ENCODE measurements at places on chromosomes 2 and 18.
A peak's percentile ranks its signal among the peaks of the same experiment; 100 is the strongest.

DNA sequence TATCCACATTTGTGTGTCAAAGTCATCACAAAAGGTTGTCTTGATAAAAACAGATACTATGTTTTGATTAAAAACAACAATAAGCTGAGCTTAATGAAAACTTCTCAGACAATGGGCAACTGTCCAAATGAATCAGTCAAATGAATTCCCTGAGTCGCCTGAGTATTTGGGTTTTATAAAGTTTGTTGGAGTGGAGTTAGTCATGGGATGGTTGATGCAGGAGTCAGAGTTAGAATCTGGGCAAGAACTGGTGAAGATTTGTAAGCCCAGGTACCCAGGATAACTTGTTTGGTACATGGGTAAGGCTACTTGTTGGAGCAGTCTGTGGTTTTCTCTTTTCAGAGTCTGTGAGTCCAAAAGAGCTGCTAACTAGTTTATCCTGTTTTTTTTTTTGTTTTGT, 34.4 kb upstream of the RAPGEF4 start:
- no peak for DNase-seq

DNA sequence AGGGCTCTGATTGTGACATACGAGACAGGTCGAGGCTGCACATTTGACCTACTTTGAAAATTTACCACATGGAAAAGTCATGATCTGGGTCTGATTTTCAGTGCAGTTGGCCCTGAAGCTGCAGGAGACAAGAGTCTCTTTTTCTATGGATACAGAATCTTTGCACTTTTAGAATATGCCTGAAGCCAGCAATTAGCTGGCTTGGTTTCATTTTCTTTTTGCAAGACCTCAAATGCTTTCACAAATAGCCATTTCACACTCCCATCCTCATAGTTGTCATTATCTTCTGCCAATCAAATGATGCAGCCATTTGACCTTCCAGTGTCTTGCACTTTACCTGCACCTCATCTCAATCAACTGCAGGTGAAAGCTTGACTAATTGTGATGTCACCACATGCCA, 59.0 kb downstream of the GPR39 start:
- DNase-seq = no peak

DNA sequence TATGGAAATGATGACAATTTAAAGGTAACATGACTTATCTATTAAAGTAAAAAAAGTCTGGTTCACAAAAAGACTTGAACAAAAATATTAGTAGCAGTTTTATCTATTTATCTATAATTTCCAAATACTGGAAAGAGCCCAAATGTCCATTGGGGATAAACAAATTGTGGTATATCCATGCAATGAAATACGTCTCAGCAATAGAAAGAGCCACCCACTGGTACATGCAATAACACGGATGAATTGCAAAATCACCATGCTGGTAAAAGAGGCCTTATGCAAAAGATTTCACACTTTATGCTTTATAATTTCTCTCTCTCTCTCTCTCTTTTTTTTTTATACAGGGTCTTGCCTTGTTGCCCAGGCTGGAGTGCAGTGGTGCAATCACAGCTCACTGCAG, 91.4 kb upstream of the ASAP2 start:
- no peak for DNase-seq

GRCh38 chr2:104944495-104944894, 90.6 kb downstream of the POU3F3 start:
- DNase-seq = no peak

GRCh38 chr18:44881461-44882162, 200.9 kb downstream of the SETBP1 start:
- no peak for DNase-seq

DNA sequence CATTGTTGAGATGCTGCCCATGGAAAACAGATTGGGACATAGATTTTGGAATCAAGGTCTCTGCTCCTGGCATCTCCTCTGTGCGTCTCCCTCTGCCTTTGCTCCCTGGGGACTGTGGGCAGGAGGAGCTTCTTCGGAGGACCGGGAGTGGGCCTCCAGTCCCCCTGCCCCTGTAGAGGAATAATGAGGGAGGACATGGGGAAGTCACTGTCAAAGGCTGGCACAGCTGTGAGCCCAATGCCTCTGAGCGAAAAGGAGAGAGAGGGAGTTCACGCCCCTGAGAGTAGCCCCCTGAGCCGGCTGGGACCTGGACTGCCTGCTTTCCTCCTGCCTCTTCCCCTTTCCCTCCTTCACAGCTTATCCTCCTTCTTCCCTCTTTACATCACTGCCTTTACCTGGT, 195.0 kb downstream of the LOXHD1 start:
- no peak for DNase-seq

DNA sequence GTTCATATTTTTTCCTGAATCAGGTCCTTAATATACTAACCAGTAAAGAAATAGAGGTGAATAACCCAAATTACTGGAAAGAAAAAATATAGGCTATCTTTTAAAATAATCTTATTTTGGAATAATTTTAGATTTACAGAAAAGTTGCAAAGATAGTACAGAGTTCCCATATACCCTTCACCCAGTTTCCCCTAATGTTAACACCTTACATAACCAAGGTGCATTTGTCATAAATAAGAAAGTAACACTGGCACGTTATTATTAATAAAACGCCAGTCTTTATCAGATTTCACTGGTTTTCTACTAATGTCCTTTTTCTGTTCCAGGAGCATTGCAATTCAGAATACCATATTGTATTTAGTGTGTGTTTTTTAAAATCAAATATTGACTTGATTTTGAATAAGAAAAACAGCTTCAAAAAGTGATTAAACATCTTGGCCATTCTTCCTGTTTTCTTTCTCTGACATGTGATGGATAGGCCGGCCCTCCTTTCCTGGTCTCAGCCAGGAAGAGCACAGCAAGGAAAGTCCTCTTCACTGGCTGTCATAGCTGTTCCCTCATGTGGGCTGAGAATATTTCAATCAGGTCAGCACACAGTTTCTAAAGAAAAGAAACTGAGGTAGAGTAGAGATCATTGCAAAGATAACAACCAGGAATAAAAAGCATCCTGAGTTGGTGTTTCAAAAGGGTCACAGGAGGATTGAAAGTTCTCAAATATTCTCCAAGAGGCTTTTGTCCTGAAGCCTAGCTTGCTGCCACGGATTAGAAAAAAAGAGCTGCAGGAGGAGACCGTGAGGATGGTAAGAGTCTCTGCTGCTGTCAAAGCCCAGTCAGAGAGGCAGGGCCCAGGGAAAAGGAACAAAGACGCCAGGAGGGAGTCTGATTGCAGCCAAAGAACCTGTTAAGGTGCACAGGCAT, 79.3 kb upstream of the ARL5A start:
- no peak for DNase-seq

DNA sequence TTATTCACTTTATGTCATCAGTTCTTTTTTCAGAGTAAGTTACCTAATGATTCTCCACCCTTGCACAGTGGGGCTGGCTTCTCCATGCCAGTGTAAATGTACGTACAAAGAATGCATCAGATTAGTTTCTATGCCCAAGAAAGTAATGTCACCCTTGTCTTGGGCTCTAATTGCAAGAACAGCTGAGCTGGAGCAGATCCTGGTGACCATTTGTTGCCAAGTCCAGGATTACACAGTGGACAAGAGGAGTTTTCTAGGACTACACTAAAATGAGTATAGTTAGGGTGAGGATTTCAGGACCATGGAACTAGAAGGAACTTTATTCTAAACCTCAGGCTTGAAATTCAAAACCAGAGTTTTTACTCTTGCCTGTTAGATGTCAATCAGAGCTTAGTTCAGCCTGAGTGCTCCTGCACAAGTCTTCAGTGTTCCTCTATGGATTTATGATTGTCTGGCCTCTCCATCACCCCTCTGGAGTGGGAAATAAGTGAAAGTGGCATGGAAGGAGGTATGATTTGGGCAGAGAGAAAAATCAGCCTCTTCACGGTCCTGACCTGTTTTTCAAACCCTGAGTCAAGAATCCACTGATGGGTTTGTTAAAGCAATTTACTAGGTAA, 29.8 kb downstream of the PCBP1 start:
- no peak for DNase-seq

DNA sequence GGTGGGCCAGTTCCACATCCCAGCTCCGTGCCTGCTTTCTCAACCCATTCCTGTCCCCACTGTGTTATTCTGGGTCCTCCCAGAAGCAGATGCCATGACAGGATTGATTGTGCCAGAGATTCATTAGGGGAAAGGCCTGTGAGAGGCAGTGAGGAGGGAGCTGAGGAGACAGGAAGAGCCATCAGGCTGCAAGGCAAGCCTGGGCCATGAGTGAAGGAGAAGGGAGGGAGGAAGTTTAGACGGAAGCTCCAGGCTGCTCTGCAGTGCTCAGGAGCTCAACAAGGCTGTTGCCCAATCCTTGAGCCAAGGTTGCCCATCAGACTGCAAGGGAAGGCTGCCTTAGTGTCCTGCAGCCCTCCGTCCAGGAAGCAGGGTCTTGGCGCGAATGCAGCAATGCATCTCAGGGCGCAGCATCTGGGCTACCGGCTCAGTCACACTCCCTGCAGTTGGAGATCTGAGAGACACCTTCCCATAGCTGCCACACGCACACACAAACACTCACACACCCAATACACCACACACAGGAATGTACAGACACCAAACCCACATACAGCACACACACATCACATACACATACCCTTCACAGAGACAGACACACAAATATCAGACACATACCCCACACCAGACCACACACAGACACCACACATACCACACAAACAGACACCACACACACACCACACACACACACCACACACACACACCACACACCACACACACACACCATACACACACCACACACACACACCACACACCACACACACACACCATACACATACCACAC, 139.5 kb upstream of the NDUFV2 start:
- DNase-seq = no peak

GRCh38 chr2:216015722-216016464, 2.5 kb upstream of the MREG start:
- DNase-seq = peak; percentile 23

DNA sequence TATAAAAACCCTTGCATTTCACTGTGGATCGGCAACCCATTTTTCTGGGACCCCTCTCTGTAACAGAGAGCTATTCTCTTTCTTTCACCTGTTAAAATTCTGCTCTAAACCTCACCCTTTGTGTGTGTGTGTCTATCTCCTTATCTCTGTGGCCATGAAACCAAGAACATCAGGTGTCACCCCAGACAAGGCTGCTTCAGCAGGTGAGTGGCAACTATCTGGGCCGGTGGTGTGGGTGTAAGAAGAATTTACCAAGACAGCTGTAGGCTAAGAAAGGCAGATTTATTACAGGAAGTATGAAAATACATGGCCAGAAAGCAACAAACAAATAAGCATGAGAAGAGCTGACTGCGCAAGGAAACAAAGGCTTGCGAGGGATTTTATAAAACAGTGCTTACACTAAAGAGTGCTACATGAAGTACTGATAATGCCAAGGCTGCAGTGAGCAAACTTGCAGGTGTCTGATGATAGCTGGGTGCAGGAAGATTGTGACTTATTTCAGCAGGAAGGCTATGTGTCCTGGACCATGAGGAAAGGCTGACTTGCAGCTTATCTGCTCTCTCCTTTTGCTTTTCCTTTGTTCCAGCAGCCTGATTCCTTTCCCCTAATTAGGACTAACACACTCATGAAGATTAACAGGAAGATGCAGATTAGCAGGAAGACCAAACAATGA, 421.1 kb downstream of the PTH2R start:
- no peak for DNase-seq

DNA sequence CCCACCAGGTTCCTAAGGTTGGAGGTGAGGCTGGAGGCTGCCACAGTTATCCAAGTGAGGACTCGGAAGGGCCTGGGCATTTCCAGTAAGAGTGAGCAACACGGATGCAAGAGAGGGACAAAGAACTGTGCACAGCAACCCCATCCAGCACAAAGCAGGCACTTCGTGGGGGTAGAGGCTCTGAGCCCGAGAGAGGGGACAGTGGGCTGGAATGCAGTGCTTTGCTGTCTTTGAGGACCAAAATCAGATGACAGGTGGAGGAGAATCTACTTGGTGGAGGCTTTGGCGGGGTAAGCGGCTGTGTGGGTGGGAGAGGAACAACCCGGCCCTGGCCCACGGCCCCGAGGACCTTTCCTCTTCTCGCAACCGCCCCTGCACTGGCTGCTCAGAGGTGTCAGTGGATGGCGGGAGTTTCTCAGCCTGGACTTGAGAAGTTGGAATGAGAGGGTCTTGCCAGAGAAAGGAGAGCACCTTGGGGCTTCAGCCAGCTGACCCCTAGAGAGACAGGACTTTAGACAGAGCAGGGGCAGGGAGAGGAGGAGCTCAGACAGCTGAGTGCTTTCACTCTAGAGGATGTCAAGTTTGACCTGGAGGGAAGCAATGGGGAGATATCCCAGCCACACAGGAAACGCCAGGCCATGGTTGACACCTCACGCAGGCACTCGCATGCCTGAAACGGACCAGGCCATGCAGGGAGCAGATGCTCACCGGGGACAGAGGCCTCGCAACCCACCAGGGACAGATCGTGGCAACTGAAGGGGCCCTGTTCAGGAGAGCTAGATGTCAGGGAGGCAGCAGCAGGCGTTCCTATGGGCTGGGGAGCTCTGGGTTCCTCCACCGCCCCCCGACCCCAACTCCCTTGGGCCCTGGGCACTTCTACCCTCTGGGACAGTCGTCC, 11.6 kb downstream of the RAMP1 start:
- DNase-seq = no peak

DNA sequence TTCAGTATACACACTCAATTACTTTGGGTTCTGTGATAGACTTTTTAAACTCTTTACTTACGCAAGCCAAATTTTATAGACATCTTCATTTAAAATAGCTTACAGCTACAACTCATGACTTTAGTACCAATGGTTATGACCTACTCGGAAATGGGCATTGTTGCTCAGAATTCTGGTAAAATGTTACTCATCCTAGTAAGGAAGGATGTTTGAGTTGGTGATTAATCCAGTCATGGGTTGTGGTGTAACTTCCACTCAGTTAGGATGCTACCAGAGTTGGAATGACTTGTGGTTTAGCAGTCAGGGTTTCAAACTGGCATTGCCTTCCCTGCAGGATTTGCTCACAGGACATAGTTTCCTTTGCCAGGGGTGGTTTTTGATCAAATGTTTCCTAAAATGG, 7.4 kb upstream of the NPC1 start:
- no peak for DNase-seq

GRCh38 chr2:172998547-172999272, 76.9 kb upstream of the MAP3K20 start:
- DNase-seq = no peak

- no peak for DNase-seq
These were observed 44.6 kb downstream of the CD8B2 start for GRCh38 chr2:106531676-106532214.

- no peak for DNase-seq
These were observed 248.4 kb downstream of the FHOD3 start for GRCh38 chr18:36545821-36546427.

GRCh38 chr18:35253655-35254287, 12.9 kb downstream of the ZNF397 start:
- no peak for DNase-seq

GRCh38 chr2:173205375-173205774, 129.7 kb downstream of the MAP3K20 start:
- DNase-seq = no peak

DNA sequence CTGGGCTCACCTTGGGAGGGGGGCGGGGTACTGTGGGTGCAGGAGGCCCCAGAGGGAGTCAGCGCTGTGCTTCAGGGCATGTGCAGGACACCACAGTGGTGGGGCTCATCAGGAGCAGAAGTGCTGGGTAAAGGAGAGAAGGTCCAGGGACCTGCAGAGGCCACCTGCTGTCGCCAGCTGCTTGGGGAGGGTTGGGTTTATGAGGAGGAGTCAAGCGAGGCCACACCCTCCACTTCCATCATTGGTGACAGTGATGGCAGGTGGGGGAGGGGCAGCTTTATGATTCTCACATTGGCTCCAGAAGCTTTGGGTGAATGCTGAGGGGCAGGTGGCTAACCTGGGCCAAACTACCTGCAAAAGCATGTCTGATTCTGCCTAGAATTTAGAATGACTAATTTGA, 392.6 kb downstream of the HRH4 start:
- no peak for DNase-seq

- no peak for DNase-seq
These were observed 153.7 kb upstream of the FBXO11 start for GRCh38 chr2:48059975-48060374.
